ENCODE measurements at places on chromosomes 1 and 21.

DNA sequence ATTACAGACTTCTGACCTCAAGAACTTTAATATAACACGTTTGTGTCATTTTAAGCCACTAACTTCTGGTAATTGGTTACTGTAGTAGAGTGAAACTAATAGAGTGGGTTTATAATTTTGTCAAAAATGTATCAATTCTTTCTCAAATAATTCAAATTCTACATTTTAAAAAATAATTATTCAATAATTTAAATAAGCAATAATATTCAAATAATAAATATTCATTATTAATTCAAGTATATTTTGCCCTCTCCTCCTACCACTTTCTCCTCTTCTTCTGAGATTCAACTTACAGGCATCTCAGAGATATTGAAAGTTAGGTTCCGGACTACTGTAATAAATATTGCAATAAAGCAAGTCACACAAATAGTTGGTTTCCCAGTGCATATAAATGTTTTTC, 1107.1 kb downstream of the KCNT2 start:
- DNase-seq = no peak

GRCh38 chr1:206109718-206110117, 7.5 kb downstream of the AVPR1B start:
- DNase-seq = no peak

DNA sequence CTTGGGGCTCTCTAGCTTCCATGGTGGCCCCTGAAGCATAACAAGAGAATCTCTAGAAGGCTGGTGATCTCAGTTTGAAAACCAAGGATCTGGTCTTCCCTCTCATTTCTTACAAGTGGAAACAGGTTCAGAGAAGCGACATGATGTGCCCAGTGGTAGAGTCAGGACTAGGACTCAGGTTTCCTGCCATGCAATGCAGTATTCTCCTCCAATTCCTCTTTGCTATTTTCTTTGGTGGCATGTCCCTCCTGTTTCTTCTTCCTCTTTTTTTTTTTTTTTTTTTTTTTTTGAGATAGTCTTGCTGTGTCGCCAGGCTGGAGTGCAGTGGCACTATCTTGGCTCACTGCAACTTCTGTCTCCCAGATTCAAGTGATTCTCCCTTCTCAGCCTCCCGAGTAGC, 195.6 kb upstream of the C1orf105 start:
- DNase-seq = no peak

DNA sequence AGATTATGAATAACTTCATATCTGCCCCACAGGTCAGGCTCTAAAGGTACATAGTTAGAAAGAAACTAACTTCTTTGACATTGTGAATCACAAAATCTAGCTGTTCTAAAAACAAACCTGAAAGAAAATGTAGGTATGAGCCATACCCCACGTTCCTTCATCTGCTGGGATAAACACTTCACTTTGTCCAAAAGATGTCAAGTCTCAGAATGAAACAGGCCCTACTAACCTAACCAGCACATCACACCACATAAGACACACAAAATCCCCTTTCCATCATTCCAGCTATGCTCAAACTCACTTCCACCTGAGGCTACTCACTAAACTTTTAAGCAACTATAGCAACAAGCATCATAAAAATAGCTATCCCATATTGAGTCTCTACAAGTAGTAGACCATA, 65.2 kb upstream of the GJA5 start:
- no peak for DNase-seq

GRCh38 chr21:45891388-45892155, 90.0 kb upstream of the COL6A1 start:
- no peak for DNase-seq

- DNase-seq = peak; percentile 56
These were observed 16.0 kb upstream of the EPS15 start for GRCh38 chr1:51535006-51535592.

- no peak for DNase-seq
These were observed 4.5 kb downstream of the HMGCS2 start for GRCh38 chr1:119764220-119764619.

- DNase-seq = peak; percentile 83
These were observed 5.3 kb downstream of the PSRC1 start for GRCh38 chr1:109277434-109278204.

DNA sequence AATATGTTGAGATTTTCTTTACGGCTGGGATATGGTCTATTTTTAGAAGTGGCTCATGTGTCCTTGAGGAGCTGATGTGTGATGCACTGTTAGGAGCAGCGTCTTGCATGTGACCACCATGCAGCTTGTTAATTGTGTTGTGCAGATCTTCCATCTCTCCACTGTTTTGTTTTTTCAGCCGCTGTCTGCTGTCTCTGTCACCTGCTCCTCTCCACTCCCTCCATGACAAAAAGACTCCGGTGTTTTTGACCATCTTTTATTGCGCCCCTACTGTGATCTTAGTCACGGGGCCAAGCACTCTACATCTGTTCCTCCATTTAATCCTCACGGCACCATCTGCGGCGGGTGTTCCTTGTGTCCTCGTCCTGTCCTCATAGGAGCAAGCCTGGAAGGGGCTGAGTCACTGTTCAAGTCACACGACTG, 51.8 kb downstream of the ADARB1 start:
- DNase-seq = no peak

- peak; percentile 70 for DNase-seq
These were observed 55.3 kb upstream of the BOLA1 start for GRCh38 chr1:149844101-149844500.

Data from OCI-LY7 (cell line).